ENCODE measurements at places on chromosomes 11 and 22.
A peak's percentile ranks its signal among the peaks of the same experiment; 100 is the strongest.

DNA sequence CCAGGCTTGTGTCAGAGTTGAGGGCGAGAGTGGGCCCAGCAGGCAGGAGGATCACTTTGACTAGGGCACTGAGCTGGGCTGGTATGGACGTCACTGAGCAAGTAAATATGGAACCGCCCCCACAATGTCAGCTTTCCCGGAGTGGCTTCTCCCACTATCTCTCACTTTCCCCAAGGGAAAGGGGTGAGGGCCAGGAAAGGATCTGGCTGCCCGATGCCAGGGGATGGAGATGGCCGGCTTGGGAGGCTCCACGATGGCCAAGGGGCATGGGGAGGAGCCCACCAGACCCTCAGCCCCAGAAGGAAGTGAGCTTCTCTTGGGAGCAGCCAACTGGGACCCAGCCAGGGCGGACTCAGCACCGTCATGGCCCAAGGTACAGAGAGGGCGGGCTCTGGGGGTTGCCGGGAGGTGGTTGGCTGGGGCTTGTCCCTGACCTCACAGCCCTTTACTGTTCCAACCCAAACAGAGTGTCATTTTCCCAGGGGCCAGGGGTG is 8.7 kb downstream of the PRDM11 start:
- no peak for DNase-seq

DNA sequence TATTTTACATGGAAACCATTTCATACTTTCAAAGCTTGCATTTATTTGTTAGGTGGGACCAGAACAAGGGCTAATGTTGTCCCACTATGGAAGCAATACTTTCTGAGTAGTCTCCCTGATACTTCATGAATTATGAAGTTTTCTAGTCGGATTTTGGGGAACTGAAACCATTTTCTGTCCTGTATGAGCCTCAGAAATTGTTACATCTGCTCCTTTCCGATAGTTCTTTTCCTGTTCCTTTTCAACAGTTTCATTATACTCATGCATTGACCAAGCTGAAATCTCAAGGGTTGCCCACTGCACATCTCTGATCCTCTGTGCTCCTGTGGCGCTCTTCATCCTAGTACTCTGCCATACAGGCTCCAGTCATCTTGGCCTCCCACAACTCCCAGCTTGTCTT is 31.5 kb upstream of the GLYATL1 start:
- DNase-seq: no peak

- DNase-seq: no peak
Observed at GRCh38 chr22:21623648-21623970, 6.2 kb downstream of the YDJC start.

GRCh38 chr22:46866591-46866990 is 104.1 kb downstream of the TBC1D22A start:
- no peak for DNase-seq

GRCh38 chr11:83456566-83456965 is 170.4 kb upstream of the CCDC90B start:
- no peak for DNase-seq

- DNase-seq: peak; percentile 42
Observed at GRCh38 chr11:69298267-69299022, 4.5 kb downstream of the MYEOV start.

GRCh38 chr11:113979431-113979830 is 4.5 kb downstream of the HTR3A start:
- DNase-seq: no peak

DNA sequence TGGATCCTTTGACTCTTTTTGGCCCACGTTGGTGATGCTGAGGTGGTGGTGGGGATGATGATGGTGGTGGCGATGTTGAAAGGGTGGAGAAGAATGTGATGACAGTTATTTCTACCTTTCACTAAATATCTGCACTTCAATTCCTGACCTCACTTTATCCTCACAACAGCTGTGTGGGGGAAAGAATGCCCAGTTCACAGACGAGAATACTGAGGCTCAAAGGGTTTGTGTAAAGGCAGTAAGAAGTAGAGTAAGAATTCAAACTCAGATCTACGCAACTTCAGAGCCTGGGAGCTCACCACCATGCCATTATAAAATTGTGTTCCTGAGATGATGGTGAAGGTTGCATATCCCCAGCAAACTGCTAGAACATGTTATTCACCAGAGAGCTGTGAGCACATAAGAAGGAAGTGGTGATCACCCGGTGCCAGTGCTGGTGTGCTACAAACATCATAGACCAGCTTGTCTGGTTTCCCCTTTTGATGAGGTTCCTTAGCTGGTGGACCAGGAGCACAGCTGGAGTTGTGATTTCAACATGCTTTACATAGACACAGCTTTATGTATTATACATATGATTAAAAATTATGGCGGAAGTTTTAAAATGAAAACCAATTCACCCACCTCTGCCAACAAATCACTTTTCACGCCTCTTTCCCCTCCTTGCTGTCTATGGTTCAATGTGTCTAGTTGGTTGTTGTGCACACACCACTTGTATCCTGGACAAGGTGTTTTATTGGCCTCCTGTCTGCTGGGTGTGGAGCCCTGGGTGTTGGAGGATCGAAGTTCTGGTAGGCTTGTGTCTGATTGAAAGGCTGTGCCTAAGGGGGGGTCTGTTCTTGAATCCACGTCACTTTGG is 6.2 kb downstream of the ST14 start:
- DNase-seq: no peak

- DNase-seq: peak; percentile 69
Observed at GRCh38 chr11:65419772-65420481, 2.7 kb upstream of the NEAT1 start.
